Stimulated activated CD8-positive, alpha-beta memory T cell treated with anti-CD3 and anti-CD28 coated beads, Interleukin-4, amount 100 ng/mL, for 4 hours (primary cell): ENCODE measurements at places on chromosomes 1 and 21.

GRCh38 chr1:24263211-24263610 is 55.9 kb upstream of the GRHL3 start:
- no peak for DNase-seq

GRCh38 chr1:52239708-52240001 is 97.8 kb downstream of the ZFYVE9 start:
- no peak for DNase-seq

GRCh38 chr1:207898836-207899235 is 12.1 kb downstream of the CD34 start:
- DNase-seq, result no peak

- no peak for DNase-seq
Observed at GRCh38 chr1:219081943-219082925, 91.4 kb upstream of the LYPLAL1 start.

DNA sequence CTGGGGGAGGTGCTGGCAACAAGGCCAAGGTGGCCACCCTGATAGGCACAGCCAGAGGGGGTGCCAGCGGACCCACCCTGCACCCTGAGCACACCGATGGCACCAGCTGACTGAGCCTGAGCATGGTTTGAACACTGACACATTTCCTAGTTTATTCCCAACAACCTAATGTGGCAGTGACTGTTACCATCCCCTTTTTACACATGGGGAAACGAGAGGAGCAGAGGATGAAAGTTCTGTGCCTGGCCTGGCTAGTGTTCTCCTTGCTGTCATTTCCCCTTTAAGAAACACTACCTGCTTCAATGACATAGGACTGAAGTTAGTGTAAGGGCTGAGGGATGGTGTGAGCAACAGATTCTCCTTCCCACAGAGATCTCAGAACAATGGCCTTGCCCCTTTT is 15.3 kb downstream of the CLDN14 start:
- no peak for DNase-seq

GRCh38 chr1:203629507-203630082 is 3.0 kb downstream of the ATP2B4 start:
- DNase-seq, result peak; percentile 24

- DNase-seq, result no peak
Observed at GRCh38 chr1:230453377-230453776, 27.2 kb upstream of the PGBD5 start.

GRCh38 chr1:50620680-50621329 is 197.6 kb upstream of the DMRTA2 start:
- DNase-seq, result no peak

- DNase-seq, result no peak
Observed at GRCh38 chr1:201954263-201955008, 867 bp upstream of the TIMM17A start.

DNA sequence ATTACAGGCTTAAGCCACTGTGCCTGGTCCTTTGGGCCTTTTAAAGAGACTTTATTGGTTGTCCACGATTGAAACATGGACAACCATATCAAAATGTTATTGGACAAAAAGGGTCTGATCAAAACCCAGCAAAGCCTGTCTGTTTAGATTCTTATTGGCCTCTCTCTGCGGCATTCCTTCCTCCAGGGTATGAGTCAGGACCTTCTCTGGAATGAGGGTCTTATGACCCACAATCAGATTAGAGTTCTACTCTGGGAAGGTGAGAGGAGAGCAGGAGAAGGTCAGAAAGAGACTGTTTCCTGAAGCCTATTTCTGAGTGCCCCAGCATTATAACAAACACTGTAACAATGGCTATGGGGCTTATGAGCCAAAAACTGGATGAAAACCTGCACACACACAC is 7.9 kb downstream of the LURAP1 start:
- DNase-seq, result no peak

DNA sequence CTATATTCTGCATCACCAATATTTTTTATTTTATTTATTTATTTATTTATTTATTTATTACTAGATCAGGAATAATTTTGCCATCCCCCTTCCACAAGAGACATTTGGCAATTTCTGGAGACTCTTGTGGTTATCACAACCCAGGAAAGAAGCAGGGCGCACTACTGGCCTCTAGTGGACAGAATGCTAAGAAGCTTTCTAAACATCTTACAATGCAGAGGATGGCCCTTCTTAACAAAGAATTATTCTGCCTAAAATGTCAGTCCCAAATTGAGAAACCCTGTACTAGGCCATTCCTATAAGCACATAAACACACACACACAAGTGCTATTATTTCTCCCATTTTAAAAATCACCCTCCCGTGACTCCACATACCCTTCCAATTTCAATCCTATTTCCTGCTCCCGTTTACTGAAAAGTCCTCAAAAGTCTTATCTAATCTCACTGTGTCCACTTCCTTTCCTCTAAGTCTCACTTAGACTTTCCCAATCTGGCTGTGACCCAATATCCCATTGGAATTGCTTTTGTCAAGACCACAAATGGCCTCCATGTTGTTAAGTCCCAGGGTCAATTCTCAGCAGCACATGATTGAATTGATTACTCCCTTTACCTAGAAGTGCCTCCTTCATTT is 43.7 kb upstream of the RNF11 start:
- peak; percentile 7 for DNase-seq

DNA sequence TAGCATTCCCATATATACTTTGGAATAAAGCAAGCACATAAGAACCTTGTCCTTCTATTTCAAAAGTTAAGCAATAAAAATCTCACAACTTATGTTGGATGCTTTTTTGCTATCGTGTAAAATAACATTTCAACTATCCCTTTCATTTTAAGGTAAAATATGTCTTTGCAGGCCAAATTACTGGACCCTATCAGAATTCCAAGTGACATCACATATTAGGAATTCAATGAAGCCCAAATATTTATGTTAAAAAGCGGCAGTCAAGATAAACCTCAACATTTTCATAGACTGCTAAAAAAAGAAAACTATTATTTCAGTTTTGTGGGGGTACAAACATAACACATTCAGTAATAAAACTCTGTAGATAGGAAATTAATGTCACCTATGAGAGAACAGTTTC is 252.0 kb downstream of the KCTD3 start:
- DNase-seq, result no peak

DNA sequence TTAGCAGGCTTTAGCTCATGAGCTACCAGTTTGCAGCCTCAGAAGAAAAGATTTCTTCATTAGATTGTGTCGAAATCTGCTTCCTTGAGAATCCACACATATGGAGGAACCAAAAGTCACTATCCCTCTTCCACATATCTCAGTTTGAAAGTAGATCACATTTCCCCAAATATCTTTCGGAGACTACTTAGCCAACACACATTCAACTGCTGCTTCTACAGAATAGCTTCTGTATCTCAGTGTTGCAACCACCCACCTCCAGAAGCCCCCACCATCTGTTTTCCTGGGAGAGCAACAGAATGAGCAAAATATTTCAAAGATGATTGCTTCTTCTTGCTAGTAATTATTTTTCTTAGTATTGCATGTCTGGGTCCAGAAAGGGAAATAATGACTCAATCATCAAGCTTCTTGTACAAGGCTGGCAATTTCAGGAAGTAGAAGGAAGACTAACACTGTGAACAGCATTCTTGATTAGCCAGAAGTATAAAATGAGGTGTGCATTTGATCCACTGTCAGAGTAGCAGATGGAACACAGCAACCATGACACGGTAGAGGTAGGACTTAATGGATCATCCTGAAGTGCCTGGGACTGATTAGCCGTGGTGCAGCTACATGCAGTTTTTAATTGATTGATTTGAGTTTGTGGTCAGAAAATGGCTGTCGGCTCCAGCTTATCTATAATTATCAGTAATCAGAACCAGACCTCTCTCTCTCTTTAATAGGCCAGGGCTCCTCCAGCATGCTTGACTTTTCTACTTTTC is 24.9 kb downstream of the ZC3H11B start:
- DNase-seq, result no peak

DNA sequence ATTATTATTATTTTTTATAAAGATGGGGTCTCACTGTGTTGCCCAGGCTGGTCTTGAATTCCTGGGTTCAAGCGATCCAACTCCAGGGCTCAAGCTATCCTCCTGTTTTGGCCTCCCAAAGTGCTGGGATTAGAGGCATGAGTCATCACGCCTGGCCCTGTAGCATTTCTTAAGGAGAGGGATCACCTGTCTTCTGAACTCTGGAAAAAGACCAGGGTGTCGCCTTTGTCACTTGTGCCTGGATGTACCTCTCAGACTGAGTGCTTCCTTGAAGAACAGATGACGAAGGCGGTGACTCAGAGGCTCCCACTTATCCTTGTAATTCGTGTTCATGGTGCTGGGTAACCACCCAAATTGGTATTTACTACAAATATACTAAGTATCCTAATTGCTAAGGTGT is 2.4 kb upstream of the CGN start:
- no peak for DNase-seq
